ENCODE measurements at places on chromosomes 4 and X.

DNA sequence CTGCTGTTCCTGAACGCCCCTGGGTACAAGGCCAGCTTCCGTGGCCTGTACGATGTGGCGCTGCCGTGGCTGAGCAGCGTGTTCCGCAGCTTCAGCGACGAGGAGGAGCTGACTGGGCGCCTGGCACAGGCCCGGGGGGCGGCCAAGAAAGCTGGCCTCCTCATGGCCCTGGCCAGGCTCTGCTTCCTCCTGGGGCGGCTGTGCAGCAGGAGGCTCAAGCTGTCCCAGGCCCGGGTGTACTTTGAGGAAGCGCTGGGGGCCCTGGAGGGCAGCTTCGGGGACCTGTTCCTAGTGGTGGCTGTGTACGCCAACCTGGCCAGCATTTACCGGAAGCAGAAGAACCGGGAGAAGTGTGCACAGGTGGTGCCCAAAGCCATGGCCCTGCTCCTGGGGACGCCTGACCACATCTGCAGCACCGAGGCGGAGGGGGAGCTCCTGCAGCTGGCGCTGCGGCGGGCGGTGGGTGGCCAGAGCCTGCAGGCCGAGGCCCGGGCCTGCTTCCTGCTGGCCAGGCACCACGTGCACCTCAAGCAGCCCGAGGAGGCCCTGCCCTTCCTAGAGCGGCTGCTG is 28.2 kb downstream of the SH3TC1 start:
- no peak for DNase-seq

DNA sequence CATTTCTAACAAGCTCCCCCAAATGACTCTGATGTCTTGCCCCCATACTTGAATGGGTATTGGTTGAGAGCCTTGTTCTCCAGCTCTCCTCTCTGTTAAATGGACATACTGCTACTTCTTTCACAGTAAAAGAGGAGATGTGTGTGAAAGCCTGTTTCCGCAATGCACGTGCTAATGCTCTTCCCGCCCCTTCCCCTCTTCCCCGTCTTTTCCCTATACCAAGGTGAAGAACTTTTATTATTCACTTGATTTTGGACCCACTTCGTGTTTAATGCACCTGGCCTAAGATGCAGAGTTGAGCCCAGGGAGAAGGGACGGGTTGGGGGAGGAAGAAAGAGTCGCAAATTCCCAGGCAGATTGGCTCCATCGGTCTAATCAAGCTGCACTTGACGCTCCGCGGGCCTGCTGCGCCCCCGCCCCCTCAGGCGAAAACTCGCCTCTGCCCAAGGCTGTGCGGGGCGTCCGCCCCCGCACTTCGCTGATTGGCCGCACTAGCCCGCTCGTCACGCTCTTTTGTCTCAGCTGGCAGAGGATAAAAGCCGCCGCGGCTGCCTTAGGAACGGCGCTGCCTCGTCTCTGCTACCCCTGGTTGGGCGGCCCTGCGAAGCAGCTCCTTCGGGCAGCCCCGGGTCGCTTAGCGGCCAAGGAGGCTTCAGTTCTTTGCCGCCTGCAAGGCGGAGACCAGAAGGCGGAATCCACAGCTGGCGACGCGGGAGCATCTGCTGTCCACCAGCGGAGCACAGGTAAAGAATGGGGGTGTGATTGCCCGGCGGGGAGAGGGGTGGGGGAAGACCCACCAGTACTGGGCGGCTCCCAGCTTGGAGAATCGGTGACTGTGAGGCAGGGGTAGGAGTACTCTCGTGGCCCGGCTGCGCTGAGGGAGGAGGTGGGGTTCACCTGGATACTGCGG is at the start of gene ZCCHC12:
ZCCHC12 (plus strand) TSS at position 562 of the 910 bp plus-strand sequence. CDS start 1,421 bp downstream, outside the sequence.
- DNase-seq = peak; percentile 33

GRCh38 chr4:145851511-145852201 is 87.0 kb downstream of the ZNF827 start:
- DNase-seq = no peak

DNA sequence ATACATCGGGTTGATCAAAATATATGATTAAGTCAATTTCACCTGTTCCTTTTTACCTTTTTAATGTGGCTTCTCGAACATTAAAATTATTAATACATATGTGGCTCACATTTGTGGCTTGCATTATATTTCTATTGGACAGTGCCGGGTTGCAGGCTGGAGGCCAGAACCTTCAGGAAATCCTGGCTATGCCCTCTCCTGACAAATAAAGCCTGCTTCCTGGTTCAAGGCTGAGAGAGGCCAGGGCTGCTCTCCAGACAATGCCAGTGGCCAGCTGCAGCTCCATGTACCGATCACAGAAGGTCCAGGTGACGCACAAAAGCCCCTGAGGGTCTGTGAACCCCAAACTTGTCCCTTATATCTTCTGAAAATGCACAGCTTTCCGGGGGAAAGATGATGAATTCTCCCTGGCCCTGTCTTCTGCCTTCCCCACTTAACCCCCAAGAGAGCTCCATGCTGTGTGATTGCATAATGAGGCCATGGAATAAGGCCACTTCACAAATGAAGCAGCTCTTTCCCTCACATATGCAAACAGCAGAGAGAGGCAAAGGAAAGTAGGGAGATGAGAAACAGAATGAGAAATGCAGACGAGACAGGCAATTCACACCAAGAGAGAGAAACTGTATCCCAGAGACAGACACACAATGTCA is 241.2 kb downstream of the BCOR start:
- no peak for DNase-seq

- no peak for DNase-seq
Observed at GRCh38 chr4:148574911-148575310, 132.7 kb upstream of the NR3C2 start.

GRCh38 chrX:1398431-1399340 is 6.8 kb upstream of the SLC25A6 start:
- DNase-seq = no peak

DNA sequence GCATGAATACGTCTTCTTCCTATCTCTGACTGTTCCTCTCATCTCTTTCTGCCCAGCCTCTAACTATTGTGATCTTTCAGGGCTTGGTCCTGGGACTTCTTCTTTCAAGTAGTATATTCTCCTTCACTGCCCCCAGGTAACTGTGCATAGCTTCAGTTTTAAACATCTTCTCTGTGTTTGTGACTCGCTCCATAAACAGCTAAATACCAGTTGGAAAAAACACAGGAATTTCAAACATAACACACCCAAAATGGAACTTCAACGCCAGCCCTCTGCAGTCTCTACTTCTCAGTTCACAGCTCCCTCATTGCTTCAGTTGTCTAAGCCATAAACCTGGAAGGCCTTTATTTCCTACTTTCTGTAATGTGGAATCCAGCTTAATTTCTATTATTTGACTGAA is 16.6 kb downstream of the TRIML2 start:
- DNase-seq = no peak

- DNase-seq = no peak
Observed at GRCh38 chr4:67701517-67701850, 529 bp upstream of the UBA6 start.

DNA sequence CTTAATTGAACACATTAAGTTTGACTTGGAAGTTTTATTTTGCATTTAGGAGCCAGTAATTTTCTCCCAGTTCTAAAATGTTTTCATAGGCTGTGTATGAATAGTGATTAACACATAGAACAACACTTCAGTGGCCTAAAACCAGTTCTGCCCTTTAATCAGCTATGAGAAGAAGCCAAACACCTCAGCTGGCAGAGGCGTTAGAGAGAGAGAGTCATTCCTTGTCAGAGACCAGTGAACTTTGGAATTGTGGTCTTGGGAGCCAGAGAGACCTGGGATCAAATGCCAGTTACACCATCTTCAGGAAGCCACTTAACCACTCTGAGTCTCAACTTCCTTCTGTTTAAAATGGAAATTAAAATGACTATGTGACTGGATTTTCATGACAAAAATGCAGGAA is 39.3 kb upstream of the PRPS2 start:
- DNase-seq = no peak

GRCh38 chr4:147749811-147750321 is 18.0 kb downstream of the ARHGAP10 start:
- no peak for DNase-seq

GRCh38 chr4:123191728-123192127 is 204.9 kb upstream of the SPRY1 start:
- no peak for DNase-seq

DNA sequence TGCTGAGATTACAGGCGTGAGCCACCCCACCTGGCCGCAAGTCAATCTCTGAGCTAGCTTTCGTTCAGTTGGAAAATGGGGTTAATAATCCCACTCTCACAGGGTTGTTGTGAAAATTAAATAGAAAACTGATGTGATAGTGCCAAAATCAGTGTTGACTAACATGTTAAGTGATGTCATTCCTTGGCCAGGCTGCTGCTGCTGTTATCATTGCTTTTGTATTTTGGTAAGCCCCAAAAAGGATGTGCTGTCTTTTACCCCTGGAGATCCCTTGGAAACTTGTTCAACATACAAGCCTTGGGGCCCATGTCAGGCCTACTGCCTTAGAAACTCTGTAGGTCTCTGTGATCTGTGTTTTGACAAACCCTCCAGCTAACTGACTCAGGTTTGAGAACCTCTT is 106.3 kb downstream of the AFF1 start:
- no peak for DNase-seq
